ENCODE measurements at places on chromosomes 7 and 10.

GRCh38 chr7:132450188-132450587, 126.1 kb downstream of the PLXNA4 start:
- DNase-seq, result no peak

GRCh38 chr10:128095753-128096469, 30.3 kb downstream of the MKI67 start:
- DNase-seq, result no peak

DNA sequence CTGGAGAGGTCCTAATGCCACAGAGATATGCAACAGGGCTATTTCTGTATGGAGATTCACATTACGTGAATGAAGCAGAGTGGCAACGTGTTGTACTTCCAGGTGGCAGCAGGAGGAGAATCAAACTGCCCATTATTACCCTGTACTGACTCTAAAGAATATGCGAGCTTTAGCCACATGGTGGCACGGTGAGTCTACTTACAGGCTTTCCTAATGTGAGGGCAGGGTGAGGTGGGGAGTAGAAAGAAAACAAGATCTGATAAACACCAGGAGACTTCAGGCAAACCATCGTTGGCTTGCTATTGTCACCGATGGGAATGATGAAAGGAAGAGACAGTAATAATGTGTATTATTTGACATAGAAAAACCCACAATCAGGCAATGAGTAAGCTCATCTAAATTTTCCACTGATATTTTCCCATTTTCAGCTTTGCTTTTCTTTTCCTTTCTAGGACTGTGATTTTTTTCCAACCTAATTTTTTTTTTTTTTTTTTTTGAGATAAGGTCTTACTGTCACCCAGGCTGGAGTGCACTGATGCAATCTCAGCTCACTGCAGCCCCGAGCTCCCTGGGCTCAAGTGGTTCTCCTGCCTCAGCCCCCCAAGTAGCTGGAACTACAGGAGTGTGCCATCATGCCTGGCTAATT, 164.3 kb downstream of the BTAF1 start:
- DNase-seq, result peak; percentile 60

DNA sequence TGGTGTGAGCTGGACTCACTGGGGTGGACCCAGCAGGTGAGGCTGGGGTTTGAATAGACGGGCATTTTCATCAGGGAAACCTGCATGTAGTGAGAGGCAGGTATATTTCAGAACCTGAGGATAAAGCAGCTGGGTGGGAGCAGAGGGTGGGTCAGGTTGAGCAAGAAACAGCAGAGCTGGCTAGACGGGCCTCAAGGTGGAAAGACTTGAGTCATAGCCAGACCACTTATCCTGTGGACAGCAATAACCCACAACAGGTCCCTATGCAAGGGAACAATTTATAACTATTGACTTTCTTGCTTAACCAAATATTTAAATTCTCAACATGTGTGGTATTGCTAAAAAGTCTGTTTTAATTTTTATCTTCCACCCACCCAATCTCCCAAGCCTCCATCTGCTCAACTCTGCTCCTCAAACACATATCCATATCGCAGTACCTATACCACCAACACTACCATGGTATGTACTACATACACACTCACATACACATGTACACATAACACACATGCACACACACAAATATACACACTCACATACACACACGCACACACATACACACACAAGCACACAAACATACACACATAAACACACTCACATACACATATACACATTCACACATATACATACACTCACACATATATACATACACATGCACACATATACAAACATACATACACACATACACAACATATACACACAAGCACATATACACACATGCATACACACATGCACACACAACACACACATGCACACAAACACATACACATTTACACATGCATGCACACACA, 129.0 kb upstream of the C7orf33 start:
- no peak for DNase-seq

DNA sequence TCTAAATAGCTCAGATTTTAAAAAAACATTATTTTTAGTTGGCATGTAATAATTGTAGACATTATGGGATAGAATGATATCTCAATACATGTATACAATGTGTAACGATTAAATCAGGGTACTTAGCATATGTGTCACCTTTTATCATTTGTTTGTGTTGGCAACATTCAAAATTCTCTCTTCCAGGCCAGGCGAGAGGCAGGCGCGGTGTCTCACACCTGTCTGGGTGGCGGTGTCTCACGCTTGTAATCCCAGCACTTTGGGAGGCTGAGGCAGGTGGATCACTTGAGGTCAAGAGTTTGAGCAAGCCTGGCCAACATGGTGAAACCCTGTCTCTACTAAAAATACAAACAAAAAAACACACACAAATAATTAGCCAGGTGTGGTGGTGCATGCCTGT, 151.7 kb downstream of the RTKN2 start:
- no peak for DNase-seq

- no peak for DNase-seq
Measured at GRCh38 chr10:101817337-101818118, 716 bp downstream of the OGA start.

DNA sequence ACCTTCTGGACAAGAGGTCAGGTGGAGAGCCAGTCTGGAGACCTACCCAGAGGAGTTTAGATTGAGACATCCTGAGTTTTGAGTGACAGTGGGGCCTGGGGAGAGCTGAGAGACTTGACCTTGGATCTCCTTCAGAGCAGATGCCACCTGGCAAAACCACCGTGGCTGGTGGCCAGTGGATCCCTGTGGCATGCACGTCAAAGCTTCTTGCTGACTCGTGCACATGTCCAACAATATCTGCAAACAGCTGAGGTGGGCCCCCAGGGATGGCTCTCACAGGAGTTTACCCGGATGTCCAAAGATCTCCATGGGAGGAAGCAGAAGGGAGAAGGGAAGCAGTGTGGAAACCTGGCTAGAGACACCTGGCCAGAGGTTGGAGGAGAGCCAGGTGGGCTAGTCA, 230.5 kb downstream of the FANK1 start:
- no peak for DNase-seq

GRCh38 chr7:101934618-101935017, 117.2 kb downstream of the CUX1 start:
- DNase-seq, result no peak

GRCh38 chr7:25216837-25217236, 11.4 kb downstream of the NPVF start:
- no peak for DNase-seq

DNA sequence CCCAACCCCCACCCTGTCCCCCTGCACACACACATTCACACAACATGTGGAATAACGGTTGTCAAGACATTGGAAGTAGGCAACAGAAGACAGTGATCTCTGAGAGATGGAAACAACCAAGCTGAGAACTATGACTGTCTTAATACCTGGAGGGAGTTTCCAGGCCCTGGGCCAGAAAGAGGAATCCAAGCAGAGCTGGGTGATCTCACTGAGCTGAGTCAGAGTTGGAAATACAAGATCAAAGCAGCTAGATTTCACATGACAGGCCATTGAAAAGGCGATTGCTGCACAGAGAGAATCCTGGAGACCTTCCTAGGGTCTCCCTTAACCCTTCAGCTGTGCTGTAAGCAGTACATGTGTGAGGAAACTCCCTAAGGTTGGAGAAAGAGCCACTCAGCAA, 165.8 kb upstream of the PRSS1 start:
- DNase-seq, result peak; percentile 56

DNA sequence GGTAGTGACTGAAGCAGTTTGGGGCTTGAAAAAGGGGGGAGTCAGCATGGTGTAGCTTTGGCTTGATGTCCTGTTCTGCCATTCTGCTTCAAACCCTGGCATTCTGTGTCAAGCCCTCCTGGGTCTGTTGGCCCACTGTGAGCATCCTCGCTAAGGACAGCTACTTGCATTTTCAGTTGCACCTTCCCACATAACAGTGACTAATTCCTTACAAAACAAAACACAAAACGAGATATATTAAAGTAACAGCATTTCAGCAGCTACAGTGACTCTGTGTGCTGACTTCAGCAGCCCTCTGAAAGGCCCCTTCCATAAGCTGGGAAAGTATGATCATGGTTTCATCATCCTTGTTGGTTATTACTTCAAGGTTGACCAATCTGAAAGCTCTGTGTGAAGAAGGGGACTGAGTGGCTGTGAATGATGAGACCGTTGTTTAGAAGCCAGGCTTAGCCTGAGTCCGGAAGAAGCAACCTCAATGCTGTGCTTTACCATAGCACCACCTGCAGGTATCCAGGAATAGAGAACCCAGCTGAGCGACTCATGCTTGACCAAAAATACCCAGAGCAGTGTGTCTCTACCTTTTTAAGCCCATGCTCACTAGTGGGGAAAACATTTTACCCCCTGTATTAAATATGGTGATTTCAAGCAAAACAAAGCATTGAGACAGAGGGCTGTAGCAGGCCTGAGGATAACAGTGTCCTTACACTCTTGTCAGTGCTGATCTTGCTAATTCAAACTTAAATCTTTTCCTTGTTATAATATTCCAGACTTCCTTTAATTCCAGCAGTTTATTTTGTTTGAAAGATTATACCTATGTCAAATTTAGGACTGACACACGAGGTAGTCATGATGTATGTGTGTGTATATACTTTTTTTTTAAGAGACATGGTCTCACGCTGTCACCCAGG, 42.6 kb upstream of the CC2D2B start:
- peak; percentile 50 for DNase-seq

DNA sequence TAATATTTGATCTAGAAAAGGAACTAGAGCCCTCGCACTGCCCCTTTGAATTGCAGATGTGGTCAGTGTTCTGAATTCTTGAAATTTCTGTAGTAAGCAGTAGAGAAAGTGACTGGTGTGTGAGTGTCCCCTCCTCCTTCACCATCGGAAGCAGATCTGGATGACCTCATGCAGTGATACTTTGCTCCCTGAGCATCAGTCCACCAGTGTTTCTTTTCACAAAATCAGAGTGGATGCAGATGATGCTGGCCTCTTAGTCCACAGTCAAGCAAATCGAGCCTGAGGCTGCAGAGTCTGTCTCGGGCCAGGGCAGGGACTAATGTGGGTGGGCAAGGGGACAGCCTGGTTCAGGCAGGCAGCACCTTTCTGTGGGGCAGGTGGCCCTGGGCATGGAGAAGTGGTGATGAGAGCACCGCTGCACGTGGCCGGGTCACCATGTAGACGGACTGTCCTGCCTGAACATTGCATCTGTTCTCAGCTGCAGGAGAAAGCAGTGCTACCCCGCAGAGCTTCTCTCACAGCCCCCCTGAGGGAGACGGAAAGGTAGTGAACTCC, 5.4 kb downstream of the INSIG1 start:
- DNase-seq, result no peak

DNA sequence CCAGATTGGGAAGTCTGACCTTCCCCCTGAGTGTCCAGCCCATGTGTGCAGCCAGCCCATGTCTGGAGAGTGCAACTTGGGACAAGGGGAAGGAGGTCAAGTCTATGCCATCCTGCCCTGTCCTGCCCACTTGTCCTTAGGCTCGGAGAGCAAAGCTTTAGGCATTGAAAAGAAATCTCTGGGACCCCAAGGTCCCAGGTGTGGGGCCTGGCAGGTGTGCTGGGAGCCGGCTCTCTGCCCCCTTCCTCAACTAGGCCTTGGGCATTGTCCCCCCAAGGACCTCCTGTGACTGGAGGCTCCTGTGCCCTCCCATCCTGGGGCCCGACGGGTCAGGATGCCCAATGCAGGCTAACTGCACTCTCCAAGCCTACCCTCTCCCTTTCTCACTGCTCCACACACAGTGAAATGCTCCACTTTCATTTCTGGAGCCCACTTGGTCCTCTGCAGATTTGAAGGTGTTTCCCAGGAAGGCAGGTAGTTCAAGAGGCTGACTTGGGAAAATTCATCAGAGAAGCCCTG, 124.7 kb downstream of the PTPN20 start:
- DNase-seq, result no peak

DNA sequence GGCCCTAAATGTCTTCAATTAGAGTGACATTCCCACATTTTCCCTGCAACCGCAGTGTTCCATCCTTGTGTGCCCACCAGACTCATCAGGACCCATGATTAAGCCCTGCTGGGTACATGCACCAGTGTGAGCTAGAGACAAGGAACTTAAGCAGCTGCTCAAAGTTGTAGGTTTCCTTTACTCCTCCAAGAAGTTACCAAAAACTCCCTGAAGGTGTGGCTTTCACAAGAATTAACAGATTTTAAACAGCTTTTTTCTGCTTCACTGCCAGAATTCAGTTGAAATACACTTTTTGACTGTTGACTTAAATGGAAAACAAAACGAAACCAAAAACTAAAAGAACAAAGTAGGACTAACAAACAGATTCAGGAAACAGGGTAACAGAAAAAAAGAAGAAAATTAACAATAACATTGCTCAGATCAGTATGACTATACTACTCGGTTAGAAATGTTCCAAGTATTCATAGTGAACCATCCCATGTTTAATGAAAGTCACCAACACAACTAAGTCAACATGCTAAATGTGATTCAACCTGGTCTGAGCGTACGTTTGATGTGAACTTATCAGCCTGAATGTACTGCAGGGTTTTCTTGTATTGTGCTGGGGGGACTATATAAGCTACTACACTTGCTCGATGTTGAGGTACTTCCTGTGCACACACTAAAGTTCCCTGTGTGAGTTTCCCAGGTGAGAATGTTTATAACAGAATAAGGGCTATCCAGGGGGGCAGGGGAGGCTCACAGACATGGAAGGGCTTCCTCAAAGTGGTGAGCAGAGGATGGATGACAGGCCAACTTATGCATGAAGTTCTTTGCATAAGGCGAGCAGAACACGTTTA, 22.2 kb downstream of the SLC37A3 start:
- no peak for DNase-seq

DNA sequence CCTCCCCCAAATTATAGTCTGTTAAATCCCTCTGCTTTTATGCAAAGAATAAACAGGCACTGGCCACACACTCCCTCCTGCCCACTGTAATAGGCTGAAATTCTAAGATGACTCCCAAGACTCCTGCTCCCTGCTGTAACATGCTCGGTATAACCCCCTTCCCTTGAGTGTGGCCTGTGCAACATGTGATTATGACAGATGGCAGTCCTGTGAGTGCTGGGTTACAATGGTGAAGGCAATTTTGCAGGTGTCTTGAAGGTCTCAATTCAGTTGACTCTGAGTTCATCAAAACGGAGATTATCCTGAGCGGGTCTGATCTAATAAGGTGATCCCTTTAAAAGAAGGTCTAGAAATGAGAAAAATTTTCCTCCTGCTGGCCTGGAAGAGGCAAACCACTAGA, 55.9 kb downstream of the CREB3L2 start:
- DNase-seq, result no peak

GRCh38 chr7:151769188-151769821, 107.6 kb downstream of the PRKAG2 start:
- DNase-seq, result peak; percentile 68

DNA sequence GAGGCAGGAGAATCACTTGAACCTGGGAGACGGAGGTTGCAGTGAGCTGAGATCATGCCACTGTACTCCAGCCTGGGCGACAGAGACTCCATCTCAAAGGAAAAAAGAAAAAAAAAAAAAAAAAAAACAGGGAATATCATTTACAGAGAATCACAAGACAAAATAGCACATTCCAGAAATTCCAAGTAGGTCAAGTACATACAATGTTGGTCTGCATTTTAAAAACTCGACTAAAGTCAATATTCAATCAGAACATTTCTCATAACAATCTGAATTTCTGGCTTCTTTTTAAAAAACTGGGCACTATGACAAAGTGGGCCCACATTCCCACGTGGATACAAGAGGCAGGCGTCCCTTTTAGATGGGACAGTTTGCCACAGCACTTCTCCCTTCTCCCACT, 12.8 kb downstream of the ZC3HAV1L start:
- DNase-seq, result no peak
